EL (cell line): ENCODE measurements at places on chromosomes 12 and 14.

- no peak for DNase-seq
Measured at GRCh38 chr12:116520225-116520760, 38.9 kb upstream of the MAP1LC3B2 start.

GRCh38 chr12:88419794-88420193 lies 160.5 kb downstream of the KITLG start:
- DNase-seq: peak; percentile 70

GRCh38 chr12:54404061-54405004 lies 14.7 kb downstream of the ITGA5 start:
- peak; percentile 57 for DNase-seq

DNA sequence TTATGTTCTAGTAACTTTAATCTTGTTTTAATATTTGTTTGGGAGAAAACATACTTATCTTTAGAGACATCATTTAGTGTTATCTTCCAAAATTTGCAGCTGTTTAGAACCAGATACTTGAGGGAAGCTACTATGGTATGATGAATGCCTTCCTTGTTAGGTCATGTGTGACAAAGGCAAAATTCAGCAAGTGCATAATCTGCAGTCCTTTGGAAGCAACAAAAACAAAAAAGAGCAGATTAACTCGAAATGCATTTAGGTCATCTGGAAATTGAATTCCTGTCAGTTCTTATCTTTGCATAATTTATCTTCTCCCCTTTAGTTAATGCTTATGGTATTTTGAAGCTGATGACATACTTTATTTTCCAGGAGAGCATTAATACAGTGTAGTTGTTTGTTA lies 3.5 kb downstream of the FBXO34 start:
- peak; percentile 81 for DNase-seq

DNA sequence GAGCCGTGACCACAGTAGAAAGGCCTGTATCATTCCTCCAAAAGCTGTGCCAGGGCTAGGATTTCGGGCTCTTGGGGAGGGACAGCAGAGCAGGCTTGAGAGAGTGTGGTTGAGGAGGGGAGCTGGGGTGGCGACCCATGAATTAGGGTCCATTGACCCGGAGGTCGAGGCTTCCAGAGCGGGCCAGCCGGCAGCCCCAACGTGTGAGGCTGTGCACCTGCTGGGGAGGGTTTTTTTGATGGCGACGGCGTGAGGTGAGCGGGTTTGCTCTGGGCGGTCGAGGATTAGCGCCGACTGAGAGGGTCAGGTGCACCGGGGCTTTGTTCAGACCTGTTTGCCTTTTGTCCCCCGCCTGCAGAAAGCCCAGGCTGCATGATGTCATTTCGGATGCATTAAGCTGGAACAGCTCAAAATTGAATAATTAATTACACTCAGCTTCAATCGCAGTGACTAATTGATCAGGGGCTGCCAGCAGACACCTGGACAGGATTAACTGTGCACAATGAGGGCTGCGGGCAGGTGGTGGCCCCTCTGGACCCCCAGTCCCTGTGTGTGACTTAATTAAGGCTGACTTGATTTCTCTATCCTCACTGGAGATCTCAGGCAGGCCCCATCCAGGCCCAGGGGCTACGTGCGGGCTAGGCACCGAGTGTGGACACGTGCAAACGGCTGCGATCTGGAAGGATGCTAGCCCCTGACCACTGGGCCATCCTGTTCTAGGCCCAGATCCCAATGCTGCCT lies 42.1 kb upstream of the MEG3 start:
- no peak for DNase-seq

DNA sequence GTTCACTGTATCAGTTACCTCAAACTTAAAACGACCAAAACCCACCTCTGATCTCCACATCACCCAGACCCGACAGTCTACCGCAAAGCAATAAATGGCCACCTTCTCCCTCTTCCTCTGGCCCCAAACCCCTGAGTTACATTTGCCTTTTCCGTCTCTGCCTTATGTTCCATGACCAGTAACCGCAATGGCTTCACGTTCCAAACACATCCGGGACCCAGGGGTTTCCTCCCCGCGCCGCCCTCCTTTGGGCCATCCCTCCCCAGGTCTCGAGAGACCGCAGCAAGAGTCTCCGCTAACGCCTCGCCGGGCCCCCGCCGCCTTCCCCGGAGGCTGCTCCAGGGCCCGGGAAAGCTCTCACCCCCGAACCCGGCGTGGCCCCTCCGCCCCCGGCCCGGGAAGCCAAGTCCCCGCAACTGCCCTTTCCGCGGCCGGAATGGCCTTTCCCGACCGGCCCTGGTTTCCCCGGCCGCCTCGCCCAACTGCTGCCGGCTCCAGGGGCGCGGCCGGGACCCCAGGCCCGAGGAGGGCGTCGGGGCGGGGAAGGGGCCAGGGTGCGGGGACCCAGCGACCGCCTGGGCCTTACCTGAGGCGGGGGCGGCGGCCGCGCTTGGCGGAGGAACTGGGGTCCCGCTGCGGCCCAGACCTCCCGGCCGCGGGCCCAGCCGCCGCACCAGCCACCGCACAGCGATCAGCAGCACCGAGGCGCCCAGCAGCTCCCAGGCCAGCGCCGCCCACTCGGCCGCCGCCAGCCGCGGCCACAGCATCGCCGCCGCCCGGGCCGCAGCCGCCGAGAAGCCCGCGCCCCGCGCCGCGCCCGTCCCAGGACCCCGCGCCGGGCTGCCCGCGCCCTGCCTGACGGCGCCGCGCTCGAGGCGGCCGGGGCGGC lies at the start of gene ANKLE2:
Gene ANKLE2, minus strand, starts transcription at position 801 of the 889 bp plus-strand sequence. Its CDS starts 34 bp downstream, at position 767.
- peak; percentile 75 for DNase-seq

DNA sequence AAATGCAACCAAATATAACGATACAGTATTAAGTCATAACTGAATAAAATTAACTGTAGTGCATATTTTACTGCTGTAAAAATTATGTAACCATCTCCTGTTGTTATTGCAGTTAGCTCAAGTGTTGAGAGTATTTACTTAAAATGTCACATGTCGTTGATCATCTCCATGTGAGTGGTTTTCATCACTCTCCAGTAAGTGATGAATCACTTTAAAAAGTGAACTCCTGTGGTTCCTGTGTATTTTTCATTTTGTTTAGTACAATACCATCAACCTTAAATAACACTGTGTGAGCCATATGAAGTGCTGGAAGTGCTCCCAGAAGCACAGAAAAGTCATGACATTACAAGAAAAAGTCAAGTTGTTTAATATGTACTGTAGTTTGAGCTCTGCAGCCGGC lies 104.7 kb upstream of the SLCO1B1 start:
- DNase-seq: no peak

DNA sequence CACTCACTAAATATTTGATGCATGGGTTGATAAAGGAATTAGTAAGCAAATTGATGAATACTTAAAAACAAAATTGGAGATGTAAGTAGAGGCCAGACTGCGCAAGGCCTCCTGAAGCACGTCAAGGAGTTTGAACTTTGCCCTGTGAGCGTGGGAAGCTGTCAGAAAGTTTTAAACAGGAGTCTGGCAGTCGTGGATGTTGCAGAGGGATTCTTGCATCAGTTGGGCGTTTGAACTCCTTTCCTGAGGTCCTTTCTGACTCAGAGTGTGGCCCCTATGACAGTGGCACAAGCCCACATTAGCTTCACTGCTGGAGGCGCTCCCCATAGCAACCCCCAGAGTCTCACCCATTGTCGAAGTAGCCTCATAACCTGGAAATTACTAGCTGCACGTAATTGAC lies 17.9 kb upstream of the IL22 start:
- peak; percentile 29 for DNase-seq

DNA sequence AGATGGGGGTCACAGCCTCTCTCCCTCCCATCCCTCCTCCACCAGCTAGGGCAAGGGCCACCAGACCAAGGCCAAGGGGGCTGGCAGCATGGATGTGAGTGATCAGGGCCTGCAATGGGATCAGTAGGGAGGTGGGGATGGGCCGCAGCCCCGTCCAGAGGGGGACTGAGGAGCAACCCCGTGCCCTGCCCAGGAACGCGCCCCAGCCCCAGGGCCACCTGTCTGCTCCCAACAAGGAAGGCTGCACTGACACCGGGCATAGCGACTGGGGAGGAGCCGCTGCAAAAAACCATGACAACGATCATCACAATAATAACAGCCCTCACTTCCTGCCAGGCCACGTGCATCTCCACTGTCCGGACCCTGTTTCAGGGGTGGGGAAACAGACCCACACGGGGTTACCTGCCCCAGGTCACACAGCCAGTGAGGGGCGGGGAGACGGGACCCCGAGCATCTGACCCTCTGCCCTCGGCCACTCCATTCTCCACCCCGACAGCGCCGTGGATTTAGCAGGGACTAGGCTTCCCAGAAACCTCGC lies 24.3 kb downstream of the NCOR2 start:
- no peak for DNase-seq

- DNase-seq: no peak
Measured at GRCh38 chr14:100471441-100472093, 115.7 kb downstream of the BEGAIN start.

GRCh38 chr12:105018776-105019175 lies 32.7 kb downstream of the NOPCHAP1 start:
- DNase-seq: no peak

- DNase-seq: peak; percentile 48
Measured at GRCh38 chr14:23076785-23077408, 18.0 kb downstream of the ACIN1 start.

DNA sequence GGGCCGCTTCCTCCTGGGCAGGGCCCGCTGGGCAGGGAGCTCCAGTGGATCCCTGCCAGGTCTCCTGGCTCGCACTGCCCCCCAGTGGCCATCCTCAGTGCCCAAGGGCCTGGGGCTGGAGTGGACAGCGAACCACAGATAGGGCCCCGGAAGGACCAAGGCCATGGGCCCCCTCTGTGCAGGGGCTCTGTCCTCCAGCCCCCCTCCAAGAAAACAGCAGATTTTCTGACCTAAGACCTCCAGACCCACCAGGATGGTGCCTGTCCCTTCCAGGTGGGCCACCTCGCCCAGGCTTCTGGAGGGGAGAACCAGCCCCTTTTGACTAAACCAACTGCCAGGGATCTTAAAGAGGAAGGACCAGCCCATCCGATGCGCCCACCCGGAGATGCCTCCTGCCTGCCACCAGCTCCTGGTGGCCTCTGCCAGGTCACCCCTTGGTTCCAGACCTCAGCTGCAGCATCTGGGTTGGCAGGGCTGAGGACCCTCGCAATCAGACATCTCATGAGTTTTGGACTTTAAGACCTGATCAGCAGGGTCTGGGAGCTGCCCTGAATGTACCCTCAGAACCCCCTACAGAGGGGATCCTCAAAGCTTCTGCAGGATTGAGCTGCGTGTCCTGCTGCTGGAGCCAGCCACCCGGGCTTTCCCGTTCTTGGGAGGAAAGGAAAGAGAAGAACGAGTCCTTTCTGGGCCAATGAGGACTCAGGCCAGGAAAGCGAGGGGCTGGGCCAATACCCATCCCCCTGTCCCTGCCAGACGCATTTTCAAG lies 325.8 kb upstream of the DIO3 start:
- DNase-seq: peak; percentile 42

DNA sequence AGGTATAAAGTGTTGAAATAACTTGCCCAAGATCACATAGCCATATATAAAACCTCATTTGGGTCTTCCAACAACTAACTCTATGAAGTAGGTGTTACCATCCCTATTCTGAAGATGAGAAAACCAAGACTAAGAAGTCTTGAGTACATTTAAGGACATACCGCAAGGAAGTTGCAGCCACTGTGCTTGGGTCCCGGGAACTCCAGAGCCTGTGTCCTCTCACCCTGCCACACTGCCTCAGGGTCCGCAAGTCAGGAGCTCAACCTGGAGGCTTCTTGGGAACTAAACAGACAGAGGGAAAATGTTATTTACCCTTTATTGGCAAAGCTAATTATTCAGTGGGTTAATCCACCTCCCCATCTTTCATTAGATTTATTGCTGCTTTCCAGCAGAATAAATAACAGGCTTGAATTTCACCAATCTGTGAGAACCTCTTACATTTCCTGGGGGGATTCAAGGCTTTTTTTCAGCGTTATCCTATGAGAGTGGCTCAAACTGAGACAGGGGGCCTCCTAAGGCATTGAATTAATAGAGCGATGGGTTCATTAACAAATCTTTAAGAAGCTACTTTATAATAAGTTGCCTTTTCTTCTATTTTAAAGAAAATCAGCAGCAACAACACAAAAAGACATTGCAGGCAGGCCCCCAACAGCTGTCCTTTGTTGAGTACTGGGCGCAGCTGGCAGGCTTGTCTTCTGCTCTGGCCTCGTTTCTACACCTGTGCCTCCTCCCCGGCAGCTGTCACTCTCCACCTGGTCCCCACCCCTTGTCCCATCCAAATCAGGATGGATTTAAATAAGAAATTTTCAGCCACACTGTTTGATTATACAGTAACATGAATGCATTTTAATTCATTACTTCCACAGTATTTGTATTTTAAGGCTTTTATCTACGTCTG lies 25.3 kb downstream of the PHLDA1 start:
- no peak for DNase-seq

GRCh38 chr12:132393991-132394949 lies 64.9 kb upstream of the GALNT9 start:
- DNase-seq: no peak

DNA sequence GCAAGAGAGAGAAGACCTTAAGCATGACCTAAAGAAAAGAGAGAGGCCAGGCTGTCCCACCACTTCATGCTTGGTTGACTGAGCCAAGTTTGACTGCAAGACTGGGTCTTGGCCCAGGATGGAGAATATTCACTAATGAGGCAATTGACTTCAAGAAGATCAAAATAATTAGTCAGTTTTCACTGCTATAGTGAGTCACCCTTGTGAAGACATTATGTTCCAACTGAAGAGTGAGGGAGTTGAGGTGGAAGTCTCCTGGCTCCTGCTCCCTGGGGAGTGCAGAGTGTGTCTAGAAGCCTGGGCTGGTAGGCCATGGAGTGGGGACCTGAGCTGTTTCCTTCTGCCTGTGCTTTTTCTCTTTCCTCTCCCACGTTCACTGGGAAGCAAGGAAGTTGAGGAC lies 117.6 kb downstream of the CACNA1C start:
- DNase-seq: no peak

GRCh38 chr14:73810478-73811163 lies 41.0 kb upstream of the PTGR2 start:
- no peak for DNase-seq

GRCh38 chr14:81686512-81686911 lies 152.9 kb upstream of the SEL1L start:
- no peak for DNase-seq

DNA sequence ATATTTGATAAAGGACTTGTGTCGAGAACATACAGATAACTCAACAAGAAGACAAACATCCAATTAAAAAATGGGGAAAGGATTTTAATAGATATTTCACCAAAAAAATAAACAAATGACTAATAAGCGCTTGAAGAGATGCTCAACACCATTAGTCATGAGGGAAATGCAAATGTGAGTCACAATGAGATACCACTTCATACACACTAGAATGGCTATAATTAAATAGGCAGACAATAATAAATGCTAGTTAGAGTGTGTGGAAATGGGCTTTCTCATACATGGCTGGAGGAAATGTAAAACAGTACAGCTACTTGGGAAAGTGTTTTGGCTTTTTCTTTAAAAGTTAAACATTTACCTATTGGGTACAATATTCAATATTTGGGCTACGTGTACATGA lies 34.8 kb downstream of the DLK1 start:
- DNase-seq: peak; percentile 85

DNA sequence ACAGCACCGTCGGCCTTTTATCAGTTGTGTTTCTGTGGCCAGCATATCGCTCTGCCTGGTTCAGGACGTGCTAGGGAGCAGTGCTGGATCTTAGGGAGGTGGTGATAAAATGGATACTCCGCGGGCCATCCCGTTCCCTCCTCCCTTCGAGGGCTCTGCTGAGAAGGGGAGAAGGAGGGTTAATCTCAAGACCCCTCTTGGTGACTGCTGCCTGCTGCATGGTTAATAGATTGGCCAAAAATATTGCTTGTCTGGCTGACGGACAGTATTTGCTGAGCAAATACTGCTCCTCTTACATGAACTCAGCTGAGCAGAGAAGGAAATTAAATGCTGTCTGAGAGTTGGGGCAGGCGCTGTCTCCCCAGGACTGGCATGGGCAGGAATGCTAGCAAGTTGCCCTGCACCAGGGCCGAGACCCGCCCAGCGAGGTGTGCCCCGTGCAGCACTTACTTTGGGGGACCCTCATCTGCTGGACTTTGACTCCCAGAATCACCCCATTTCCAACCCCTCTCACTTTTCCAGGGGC lies 1.2 kb downstream of the FBRSL1 start:
- DNase-seq: no peak
